Cortex of kidney (tissue), 1 donor: ENCODE measurements at places on chromosomes 2 and 18.

DNA sequence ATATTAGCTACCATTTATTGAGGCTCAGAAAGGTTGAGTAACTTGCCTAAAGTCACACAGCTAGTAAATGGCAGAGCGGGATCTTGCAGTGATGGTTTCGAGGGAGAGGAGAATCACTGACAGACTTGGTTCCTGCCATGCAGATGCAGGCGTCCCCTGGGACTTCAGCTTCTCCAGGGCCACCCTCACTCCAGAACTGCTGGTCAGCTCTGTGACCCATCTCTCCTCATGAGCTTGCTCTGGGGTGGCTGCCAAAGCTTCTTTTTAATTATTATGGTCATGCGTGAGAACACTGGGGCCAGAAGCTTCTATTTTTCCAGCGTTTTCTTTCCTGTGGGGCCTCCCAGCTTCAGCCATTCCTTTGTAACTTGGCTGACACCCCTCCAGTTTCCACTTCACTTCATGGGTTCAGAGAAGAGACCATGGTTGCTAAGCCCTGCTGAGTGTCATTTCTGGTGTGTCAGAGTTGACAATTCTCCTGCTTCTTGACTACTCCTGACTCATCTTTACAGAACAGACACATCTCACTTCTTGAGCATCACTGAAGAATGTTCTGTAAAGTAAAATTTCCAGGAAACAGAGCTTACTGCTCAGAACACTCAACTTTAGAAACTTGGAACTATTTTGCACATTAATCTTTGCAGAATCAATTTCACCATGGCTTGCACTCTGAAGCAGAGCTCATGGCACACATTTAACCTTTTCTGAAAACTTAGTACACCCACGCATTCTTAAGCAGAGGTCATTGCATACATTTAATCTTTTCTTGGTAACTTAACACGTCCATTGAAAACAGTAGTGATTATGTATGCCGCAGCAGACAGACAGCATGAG, 70.4 kb downstream of the IL1R2 start:
- no peak for DNase-seq

- no peak for DNase-seq
Observed at GRCh38 chr2:1353543-1353942, 59.7 kb upstream of the TPO start.

GRCh38 chr2:233042549-233042948, 10.1 kb downstream of the NEU2 start:
- no peak for DNase-seq

DNA sequence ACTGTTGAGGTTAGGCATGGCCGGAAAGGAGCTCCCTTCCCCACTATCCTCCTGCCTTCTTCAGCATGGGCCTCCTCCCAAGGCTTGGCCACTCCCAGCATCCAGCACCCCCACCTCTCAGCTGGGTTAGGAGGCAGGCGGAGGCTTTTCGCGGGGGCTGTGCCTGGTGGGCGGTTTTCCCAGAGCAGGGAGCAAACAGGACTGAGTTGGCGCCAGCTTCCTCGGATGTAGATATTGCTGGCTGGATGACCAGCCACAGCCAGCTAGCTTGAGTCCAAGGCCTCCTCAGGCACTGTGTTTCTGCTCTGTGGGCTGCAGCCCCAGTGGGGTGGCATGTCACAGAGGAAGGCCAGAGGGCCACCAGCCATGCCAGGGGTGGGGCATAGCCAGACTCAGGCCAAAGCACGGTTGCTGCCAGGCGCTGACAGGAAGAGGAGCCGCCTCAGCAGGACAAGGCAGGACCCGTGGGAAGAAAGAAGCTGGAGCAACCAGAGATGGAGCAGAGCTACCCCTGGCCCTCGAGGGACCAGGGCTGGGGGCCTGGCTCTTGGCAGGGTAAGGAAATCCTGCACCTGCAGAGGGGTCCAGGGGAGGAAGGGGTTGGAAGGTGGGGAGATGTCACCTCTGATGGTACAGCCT, at the start of gene TCF23:
Gene TCF23, plus strand, starts transcription at position 204 of the 639 bp plus-strand sequence. Its CDS starts 130 bp downstream, at position 334.
- DNase-seq = no peak

DNA sequence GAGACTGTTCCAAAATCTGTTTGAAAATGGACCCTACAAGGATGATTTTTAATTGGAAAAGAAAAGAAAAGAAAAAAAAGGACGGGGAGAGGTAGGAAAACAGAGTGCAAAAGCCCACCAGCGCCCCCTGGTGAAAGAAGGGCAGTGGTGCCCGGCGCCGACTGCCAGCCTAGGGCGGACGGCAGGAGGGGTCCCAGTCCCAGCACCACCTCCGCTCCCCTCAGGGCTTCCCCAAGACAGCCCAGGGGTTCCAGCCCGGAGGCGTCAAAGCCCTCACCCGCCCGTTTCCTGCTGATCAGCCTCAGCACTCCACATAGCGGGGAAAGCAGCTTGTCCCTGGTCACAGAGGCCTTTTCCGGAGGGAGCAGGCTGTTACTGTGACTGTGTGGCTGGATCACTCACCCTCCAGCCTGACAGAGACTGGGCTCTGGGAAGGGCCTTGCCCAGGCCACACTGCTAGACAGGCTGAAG, 213.9 kb downstream of the TFCP2L1 start:
- no peak for DNase-seq

DNA sequence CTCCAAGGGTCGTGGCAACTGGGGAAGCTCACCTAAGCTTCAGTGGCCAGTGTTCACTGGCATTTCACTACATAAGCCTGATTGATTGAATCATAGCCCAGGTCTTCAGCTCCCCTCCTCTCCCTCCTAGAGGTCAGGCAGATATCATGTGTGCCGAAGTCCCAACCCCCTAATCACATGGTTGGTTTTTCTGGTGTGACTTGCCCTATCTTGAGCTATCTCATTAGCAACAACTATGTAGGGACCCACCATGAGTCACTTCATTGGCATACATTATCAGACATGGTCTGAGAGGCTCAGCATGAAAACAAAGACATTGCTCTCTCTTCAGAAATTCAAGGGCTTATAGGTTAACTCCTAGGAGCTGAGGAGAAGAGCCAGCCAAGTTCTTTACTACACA, 76.8 kb downstream of the LYPD1 start:
- DNase-seq = no peak

GRCh38 chr18:50115095-50115494, 79.9 kb downstream of the MYO5B start:
- no peak for DNase-seq

DNA sequence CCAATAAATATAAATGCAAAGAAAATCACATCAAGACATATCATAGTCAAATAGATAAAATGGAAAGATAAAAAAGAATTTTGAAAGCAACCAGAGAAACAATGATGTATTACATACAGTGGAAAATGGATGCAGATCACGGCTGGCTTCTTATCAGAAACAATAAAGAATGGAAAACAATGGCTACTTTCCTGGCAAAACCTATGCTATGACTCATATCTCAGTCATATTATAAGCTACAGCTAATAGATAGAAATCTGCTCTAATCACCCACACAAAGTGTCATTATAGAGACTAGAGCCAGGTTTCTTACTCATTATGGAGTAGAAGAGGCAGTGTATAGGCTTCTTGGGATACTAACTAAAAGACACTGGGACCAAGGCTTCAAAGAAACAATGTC, 93.5 kb upstream of the TACR1 start:
- DNase-seq = no peak

DNA sequence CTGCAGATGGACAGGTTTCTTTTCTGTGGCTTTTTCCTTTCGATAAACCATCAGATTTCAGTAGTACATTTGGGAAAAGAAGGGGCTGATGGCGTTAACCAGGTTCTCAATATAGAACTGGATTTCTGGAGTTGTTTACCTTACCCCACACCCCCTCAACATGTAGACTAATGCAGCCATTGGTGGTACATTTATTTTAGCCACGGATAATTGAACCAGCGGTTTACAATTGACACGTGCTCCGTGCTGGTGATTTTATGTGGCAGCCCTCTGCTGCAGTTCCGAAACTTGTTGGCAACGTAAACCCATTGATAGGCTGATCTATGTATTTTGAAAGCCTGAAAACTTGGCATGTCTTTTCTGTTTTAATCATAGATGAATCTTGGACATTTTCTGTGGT, 5.4 kb downstream of the SOX11 start:
- DNase-seq = no peak
